Fibroblast of skin of scalp (primary cell): ENCODE measurements at places on chromosomes 3 and 15.
A peak's percentile ranks its signal among the peaks of the same experiment; 100 is the strongest.

GRCh38 chr15:57881972-57882371 lies 175.5 kb downstream of the POLR2M start:
- no peak for DNase-seq

GRCh38 chr3:39879581-39879980 lies 70.2 kb downstream of the MYRIP start:
- DNase-seq = no peak

DNA sequence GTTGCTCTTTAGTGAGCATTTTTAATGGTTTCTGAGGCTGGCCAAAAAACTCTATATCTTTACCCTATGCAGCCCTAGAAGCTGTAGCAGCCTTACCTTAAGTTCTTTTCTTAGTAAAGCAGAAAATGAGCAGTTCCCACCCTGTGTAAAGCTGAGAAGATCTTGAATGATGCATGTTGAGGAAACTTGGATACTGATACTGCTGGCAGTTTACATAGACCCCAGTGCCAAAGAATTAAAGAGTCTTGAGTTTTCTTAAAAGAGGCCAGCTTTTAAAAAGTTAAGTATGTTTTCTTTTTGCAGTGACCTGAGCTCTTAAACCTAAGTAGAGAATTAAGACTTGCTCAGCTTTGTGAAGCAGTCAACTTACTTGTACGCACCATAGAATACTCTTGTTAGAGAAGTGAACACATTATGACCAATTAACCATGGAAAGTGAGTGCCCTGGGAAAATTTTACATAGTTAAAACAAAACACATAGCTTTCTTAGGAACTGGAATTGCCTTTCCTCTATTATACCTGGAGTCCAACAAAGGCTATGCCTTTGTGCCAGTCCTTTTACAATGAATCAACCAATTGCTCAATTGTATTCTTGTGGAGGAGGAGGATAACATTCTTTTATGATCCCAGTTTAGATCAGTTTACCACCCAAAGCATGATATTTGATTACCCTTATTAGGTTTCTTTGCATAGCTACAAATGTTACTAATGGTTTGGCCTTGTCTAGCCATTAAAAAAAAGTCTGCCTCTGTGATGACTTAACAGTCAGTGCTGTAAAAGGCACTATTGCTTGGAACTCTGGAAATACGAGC lies 28.4 kb downstream of the PLS1 start:
- no peak for DNase-seq

DNA sequence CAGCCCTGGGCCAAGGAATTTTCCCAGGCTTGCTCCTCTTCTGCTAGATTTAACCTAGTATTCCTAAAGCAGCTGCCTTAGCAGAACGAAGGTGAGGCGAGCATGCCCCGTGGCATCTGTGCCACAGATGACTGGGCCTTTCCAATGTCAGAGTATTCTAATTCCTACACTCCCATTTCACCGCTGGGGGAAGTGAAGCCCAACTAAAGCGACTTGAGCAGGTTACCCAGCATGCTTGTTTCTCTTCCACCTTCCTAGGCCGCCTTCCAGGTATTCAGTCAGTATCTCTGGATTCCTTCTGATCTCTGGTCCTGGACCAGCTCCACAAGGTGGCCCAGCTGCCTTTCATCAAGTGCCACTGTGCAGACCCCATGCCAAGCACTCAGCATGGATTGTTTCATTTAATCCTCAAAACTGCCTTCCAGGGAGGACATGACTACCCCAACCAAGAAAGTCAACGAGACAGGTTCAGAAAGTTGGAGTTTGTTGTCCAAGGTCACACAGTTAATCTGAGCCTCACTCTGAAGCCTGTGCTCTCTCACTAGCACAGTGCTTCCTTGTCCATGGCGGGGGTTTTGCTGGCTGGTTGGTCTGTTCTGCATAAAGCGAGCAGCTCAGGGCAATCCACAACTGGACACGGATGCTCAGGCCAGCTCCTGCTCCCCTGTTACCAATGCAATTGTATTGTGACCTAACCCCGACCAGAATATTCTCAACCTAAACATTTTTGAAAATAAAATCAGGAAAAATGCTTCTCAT lies 15.1 kb downstream of the MYO5C start:
- DNase-seq = no peak

DNA sequence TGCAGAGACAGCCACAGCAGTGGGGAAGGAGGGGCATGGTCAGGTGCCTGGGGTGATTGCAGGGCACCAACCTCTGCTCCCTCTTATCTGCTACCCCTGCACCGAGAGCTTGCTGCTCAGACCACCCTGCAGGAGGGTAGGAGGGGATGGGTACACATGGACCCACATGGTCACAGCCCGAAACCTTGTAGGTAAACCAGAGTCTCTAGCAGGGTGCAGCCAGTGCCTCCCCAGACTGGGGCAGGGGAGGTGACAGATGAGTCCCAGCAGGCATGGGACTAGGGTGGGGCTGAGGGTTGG lies 49.2 kb downstream of the FAH start:
- no peak for DNase-seq

DNA sequence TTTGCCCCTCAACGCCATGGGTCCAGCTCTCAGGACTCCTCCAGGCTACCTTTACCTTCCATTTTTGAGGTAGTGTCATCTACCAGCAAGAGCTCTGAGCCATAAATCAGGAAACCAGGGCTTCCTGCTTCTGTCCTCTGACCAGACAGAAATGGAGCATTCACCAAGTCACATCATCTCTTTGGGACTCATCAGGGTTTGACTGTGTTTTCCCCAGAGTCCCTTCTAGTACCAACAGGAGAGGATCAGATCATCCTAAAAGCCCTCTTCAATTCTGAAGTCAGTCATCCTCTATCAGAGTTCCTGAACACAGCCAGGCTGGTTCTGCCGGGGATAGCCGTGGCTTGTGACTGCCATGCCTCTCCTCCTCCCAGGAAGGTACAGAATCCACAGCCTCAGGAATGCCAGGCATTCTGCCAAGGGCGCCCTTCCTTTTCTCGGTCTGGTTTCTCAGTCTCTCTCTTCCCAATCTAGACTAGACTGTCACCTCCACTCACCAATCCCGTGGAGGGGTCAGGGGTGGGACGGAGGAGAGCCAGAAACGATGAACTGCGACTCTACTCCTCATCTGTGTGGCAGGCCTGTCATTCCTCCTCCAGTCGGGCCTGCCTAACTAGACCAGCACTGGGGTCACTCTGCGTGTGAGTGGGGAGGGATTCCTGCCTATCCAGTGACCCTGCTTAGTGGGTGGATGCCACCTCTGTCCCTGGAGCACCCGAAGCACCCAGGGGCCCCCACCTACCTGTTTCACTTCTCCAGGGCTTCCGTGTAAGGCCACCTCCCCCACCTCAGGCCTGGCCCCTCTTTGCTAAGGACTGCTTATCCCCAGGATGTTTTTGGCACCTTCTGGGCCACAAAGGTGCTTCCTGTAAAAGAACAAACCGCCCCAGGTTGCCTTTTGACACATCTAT lies 30.9 kb downstream of the CCNL1 start:
- peak; percentile 67 for DNase-seq

- DNase-seq = no peak
Observed at GRCh38 chr3:9223672-9224071, 25.8 kb downstream of the SRGAP3 start.

- no peak for DNase-seq
Observed at GRCh38 chr3:3307491-3307890, 128.0 kb upstream of the CRBN start.

- DNase-seq = no peak
Observed at GRCh38 chr3:9581742-9582141, 28.1 kb upstream of the LHFPL4 start.

DNA sequence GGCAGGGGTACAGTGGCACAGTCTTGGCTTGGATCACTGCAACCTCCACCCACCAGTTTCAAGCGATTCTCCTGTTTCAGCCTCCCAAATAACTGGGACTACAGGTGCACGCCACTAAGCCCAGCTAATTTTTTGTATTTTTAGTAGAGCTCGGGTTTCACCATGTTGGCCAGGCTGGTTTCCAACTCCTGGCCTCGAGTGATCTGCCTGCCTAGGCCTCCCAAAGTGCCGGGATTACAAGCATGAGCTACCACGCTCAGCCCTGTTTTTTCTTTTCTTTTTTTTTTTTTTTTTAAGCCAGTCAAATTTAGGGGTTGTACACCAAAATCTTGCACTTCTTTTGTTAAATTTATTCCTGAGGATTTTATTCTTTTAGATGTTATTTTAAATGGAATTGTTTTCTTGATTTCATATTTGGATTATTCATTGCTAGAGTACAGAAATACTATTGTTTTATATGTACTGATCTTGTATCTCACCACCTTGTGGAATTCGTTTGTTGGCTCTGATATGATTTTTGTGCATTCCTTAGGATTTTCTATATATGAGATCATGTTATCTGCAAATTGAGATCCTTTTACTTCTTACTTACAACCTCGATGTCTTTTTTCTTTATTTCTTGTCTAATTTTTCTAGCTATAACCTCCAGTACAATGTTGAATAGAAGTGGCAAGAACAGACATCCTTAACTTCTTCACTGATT lies 65.6 kb downstream of the ZNF609 start:
- DNase-seq = peak; percentile 9

DNA sequence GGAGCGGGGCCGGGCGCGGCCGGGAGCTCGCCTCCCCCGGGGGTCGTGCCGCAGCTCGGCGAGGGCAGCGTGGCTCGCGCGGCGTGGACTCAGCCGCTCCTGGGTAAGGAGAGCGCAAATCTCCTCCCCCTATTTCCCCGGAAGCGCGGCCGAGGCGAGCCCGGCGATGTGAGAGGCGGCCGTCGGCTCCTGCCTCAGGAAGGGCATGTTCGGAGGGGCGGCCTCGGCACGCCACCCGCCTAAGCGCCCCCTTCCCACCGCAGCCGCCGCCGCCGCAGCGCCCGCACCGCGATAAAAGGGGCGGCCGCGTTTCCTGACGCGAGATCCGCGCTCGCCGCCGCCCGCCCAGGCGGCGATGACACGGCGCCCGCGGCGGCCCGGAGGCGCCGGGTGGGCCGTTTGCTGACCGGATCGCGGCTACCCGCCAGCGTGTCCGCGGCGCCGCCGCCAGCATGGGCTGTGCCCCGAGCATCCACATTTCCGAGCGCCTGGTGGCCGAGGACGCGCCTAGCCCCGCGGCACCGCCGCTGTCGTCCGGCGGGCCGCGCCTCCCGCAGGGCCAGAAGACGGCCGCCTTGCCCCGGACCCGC lies at the start of gene PDE8A:
Gene PDE8A (plus strand): TSS at position 146 of the 590 bp plus-strand sequence. CDS start 307 bp downstream, at position 453.
- DNase-seq = peak; percentile 61

DNA sequence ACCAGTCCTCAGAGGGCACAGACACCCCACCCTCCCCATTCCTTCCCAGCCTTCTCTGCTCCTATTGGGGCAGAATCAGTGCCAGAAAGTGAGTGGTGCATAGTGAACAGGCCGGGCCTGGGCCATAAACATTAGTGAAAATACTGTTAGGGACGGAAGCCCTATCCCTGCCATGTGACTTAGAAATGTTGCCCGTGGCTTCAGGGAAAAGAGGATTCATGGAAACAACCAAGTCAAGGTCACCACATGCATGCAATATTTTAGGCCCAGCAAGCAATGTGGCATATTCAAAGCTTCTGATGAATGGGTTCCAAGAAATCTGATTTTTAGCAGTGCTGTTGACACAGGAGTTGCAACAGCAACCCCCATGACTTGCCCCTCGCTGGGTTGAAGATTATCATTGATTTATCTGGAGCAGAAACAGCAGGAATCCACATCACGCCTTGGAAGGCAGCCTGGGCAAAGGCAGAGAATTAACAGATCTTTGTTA lies 52.3 kb downstream of the CCNL1 start:
- DNase-seq = no peak

DNA sequence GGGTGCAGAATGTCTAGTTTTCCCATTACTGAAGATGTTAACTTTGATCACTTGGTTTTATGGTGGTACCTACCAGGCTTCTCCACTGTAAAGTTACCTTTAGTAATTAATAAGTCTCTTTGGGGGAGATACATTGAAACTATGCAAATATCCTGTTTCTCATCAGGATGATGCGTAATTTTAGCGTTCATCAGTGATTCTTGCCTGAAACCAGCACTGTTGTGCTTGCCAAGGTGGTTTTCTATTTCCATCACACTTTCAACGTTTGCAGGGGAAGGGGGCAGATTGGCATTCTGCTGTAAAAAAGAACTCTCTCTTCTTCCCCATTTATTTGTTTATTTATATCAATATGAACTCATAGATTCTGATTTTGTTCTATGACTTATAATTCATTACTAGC lies 61.0 kb downstream of the SSR3 start:
- DNase-seq = no peak

- DNase-seq = no peak
Observed at GRCh38 chr15:76338486-76339304, 2.1 kb downstream of the ISL2 start.

DNA sequence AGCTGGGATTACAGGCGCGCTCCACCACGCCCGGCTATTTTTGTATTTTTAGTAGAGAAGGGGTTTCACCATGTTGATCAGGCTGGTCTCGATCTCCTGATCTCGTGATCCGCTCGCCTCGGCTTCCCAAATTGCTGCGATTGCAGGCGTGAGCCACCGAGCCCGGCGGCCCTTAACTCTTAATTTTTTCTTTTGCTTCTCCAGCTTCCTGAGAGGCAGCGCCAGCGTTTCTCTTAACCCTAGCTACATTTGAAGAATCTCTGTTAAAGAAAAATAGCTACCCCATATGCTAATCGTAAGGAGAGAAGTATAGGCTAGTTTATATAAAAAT lies 465 bp upstream of the GK5 start:
- DNase-seq = no peak

DNA sequence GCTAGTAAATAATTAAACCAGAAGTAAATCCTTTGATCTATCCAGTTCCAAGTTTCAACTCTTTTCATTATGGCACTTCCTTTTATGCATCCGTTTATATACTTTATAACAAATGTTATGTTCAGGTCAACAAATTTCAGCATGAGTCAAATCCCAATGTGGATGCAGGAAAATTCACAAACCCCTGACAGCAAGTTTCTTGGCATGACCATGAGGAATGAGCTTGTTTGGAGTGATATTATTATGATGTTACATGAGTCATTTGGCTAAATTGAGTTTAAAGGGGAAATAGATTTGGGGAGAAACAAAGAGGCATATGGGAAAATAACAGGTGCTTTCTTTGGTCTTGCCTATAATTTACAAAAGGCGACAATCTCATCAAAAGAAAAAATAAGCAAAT lies 32.1 kb upstream of the KCNMB2 start:
- no peak for DNase-seq

GRCh38 chr3:78048698-78049097 lies 1008.8 kb downstream of the ROBO2 start:
- DNase-seq = no peak

DNA sequence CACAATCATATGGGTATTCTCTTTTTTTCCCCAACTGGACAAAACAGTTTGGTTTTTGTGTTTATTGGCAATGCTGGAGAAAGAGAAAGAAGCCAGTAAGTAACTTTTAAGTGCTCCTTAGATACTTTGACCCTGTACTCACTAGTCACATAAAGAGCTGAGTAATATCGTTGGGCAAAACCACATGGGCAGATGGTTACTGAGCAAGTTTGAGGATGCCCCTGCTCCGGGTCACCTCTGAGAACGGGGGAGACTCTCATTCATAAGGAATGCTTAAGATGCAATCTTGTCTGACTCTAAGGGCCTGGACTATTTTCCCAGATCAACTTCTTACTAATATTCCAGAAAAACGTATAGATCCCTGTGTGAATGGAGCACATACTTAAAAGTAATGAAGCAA lies 106.4 kb upstream of the SLC2A2 start:
- peak; percentile 57 for DNase-seq
